ENCODE measurements at places on chromosomes 13 and 19.

GRCh38 chr13:35702316-35702715 is 225.8 kb upstream of the MAB21L1 start:
- DNase-seq: no peak

DNA sequence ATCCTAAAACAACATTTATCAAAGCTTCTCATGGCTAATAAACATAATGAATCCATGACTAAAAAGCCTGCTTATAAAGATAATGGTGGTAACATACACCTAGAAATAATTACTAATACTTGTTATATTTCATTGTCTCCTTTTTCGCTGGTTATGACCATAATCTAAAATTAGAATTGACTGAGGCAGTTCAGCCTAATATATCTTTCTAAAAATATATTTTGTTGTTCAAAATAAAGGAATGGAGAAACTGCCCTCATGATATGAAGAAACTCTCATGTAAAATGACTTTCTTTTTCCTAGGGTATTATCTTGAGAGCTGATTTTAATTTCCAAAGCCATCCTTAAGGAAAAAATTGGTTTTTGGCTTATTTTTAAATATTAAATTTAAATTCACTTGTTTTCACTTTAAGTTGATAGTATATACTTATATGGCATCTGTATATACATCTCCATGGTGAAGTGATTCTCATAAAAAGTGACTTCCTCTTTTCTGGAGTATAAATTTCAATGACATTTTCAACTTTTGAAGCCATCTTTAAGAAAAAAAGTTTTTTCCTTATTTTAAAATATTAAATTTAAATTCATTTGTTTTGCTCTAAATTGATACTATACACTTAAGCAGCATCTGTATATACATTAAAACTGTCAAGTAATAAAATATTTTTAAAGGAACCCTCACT is 204.6 kb downstream of the VWA8 start:
- no peak for DNase-seq

DNA sequence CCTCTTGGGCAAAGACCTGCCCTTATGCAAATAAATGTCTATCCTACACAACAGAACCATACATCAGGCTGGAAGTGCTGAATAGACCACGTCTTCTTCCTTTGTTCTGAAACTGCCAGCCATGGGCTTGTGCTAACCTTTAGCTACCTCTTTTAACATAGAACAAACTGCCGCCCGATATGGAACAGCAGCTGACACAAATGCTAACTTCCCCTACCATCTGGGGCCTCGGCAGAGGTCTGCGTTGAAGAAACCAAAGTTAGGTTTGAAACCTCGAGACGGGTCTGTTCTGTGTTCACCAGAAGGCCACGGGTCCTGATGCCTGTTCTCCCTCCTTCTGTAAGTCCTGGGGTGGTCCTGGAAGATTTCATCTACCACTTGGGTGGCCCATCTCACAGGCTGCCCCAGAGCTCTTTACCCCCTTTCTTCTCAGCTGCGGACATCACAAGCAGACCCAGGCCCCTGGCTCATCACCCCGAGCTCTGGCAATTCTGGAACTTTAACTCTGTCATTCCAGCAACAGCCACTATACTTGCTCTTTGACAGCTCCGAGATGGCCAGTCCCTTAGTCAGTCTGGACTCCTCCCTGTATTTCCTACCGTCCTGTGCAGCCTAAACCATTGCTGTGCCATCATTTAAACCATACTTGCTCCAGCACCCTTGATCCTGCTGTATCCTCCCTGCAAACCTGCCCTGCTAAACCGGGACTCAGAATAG is 146.7 kb downstream of the USP12 start:
- DNase-seq: no peak

DNA sequence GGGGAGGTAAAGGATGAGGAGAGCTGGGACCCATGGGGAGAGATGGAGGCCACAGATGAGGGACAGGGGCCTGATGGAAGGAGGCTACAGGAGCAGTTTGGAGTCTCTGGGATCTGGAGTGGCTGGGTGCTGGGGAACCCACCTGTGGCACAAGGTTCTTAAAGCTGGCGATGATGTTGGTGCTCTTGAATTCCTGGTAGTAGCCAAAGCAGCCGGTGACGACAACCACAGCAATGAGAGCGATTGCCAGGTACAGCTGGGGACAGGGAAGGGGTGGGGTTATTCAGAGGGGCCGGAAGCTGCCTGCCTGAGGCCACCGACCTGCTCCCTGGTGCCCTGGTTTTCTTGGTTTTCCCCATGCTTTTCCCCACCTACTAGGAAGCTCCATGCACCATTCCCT is 2.8 kb downstream of the ATP4A start:
- no peak for DNase-seq

All from activated T-cell treated with anti-CD3 and anti-CD28 coated beads, Interleukin-2, amount 50 U/mL, for 1 hour (primary cell).